ENCODE measurements at places on chromosomes 5 and 9. TPM values are rescaled to one million over a fixed set of nuclear protein-coding genes. Genes with fewer than 3 reads are reported as not detected.

The OCLN gene
- 0.83 TPM for total RNA-seq

The PDZD2 gene
- total RNA-seq, result not detected

The DMRT2 gene
- 0.24 TPM for total RNA-seq

The NXNL2 gene
- not detected for total RNA-seq

The INSL4 gene
- not detected for total RNA-seq

The HTR1A gene
- not detected for total RNA-seq

The PRDM9 gene
- total RNA-seq, result not detected

The FBXO10 gene
- total RNA-seq, result 3.6 TPM

DNA sequence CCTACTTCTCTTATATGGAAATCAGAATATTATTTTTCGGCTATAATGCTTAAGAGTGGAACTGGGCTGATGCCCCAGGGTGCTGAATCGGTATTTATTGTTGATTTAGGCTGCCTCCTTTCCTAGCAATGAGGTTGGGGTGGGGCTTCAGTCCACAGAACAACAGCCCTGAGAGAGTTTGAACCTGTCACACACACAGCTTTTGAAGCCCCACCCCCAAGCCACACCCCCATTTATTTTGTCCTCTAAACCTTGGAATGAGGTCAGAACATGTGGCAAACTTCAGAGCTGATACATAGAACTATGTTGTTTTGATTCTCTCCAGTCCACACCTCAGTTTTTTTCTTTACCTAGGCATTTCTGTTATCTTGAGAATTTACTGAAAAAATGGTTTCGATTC lies 51.7 kb upstream of the CAMK4 start:
- no peak for DNase-seq

- no peak for DNase-seq
These were observed 32.4 kb downstream of the MYO10 start for GRCh38 chr5:16903480-16904300.

DNA sequence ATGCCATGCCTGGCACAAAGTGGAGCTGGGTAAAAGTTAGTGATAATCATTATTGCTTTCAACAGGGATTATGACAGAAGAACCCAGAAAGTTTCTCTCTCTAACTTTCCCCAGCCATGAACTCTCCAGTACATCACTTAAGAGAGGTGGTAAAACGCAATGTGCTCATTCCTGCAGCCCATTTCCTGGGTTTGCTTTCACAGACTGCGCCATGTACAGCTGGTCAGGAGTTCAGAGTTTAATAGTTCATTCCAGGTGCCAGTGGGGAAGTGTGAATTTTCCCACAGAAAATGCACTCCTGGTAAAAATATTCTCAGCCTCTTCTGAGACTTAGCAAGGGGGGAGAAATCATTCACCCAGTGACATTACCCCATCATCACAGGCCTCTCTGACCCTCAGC lies 35.5 kb downstream of the ADAM19 start:
- DNase-seq, result peak; percentile 29

DNA sequence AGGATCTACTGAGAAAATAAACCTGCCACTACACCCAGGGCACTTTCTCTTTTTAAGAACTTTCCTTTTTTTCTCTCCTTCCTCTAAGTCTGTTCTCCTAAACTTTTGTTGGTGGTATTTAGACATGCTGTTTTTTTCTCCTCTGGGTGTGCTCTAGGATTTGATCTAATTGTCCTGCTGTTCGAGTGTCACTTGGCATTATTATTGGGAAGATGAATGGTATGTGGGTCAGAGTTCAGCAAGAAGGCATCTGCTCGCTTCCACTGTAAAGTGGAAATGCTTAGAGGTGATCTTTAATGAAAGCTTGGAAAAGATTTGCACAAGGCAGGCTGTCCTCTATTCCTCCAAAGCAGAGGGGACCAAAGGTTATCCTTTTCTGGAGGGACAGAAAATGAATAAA lies 1.3 kb upstream of the PLPPR1 start:
- DNase-seq, result no peak

GRCh38 chr9:101126556-101126955 lies 98.0 kb downstream of the PLPPR1 start:
- DNase-seq, result no peak

DNA sequence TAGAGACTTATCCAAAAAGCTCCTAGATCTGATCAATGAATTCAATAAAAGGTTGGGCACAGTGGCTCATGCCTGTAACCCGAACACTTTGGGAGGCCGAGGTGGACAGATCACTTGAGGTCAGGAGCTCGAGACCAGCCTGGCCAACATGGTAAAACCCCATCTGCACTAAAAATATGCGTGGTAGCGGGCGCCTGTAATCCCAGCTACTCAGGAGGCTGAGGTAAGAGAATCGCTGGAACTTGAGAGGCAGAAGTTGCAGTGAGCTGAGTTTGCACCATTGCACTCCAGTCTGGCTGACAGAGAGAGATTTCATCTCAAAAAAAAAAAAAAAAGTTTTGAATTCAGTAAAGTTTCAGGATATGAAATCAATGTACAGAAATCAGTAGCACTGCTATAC lies 20.0 kb downstream of the DCTN4 start:
- DNase-seq, result peak; percentile 14

GRCh38 chr9:115964710-115965347 lies 188.8 kb upstream of the PAPPA start:
- no peak for DNase-seq

DNA sequence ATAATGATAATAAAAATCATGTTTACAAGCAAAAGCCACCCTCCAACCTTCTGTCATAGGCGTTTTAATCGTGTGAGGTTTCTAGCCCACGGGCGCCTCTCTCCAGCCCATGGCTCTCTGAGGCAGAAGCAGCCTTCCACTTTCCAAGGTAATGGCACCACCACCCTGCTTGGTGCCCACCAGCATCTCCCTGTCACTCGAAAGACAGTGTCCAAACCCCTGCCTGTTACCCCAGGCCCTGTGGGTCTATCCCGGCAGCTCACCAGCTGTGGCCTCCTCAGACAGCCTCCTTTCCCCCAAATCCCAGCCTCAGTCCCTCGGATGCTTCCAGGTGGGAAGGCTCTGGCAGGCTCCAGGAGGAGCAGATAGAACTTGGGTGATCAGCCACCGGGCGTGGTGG lies 123.8 kb upstream of the LPCAT1 start:
- no peak for DNase-seq

- DNase-seq, result peak; percentile 50
These were observed 16.9 kb downstream of the DNAJC18 start for GRCh38 chr5:139422307-139422893.

Measured in activated CD4-positive, alpha-beta memory T cell treated with anti-CD3 and anti-CD28 coated beads for 36 hours (primary cell).